ENCODE measurements at places on chromosomes 11 and 22. TPM values are rescaled to one million over a fixed set of nuclear protein-coding genes. Genes with fewer than 3 reads are reported as not detected.
A peak's percentile ranks its signal among the peaks of the same experiment; 100 is the strongest.

Gene B3GAT3
- 15.1 TPM for total RNA-seq

Gene CD248
- under 0.01 TPM for total RNA-seq

DNA sequence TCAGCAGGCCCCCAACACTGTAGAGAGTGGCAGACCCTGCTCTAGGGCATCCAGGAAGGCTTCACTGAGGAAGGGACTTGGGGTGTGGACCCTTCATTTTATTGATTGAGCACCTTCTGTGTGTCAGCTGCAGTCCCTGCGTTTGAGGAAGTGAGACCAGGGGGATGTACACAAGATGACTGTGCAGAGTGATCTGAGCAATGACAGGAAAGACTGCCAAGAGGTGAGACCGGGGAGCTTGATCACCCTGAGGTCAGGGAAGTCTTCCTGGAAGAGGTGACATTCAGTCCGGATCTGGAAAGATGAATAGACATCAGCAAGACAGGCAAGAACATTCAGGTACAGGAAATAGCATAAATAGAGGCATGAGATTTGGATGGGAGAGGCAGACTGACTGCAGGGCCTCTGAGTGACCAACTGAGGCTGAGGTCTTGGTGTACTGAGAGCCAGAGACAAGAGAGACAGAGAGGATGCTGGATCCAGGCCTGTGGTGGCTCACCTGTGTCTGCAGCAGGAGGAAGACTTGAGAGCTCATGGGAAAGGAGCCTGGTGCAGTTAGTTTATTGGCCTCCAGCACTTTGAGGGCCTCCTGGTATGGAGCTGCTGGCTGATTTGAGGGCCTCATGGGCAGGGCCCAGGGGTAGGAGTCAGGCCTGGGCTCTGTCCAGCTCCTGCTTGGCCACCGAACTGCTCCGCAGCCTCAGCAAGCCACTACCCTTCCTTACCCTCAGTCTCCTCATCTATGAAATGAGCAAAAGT, 5.2 kb downstream of the DGAT2 start:
- DNase-seq, result peak; percentile 6

DNA sequence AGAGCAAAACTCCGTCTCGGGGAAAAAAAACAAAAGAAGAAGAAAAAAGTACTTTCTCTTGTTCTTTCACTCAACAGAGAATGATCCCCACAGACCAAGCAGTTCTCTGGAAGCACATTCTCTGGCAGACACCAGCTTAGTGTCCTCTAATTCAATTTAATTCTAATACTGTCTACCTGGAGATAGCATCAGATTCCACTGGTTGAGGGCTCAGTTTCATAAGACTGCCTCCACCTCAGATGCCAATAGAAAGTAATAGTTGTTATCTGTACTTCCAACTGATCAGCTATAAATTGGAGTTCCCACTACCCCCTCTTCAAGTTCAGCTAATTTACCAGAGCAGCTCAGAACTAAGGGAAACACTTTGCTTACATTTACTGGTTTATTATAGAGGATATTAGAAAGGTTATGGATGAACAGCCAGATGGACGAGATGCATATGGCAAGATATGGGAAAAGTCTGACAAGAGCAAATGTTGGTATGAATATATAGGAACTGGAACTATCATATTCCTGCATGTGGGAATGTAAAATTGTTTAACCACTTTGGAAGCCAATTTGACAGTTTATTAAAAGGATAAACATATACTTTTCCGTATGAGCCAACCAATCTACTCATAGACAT, 64.3 kb downstream of the TMEM135 start:
- no peak for DNase-seq

DNA sequence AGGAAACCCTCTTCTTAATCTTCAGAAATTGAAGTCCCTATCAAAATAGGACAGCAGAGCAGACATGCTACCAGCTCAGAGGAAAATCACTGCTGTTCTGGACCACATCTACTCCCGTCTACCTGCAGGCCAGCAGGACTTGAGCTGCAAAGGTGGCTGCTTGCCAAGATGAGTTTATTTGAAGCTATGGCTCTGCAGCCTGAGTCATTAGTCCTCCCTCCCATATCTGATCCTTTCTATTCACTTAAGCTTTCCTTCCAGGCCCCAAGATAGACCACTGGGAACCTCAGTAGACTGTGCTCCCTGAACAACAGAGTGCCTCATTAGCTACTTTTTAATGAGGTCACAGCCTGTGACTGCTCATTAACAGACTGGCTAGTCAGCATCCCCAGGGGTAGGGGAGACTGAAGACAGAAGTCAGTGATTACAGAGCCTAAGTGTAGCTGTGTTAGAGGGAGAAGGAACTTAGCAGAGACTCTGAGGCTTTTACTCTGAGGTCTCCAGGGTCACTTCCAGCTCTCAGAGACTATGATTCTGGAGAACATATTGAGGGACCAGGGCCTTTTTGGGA, 6.8 kb upstream of the OR10A2 start:
- peak; percentile 61 for DNase-seq
